Hematopoietic multipotent progenitor cell treated with erythropoietin and hydrocortisone succinate and interleukin-3 and kit ligand, for 4 days (in vitro differentiated cells): ENCODE measurements at places on chromosomes 1 and 21.
A peak's percentile ranks its signal among the peaks of the same experiment; 100 is the strongest.

- DNase-seq: no peak
Observed at GRCh38 chr21:40054403-40054802, 187.2 kb downstream of the PCP4 start.

DNA sequence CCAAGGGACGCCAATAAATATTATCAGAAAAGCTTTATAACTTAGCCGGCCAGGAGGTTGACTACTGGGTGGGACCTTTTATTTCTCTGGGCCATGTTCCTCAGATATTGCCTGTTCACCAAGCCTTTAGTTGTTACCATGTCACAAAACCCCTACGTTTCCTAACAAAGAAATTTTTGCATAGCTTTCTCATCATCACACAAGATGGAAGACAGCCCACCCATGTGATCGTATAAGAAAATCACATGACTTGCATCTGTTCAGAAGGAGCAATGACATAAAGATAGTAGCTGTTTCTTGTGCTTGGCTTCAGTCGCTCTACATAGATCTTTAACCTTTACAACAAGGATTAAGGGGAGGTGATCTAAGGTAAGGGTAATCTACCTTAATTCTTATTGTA lies 88.9 kb upstream of the NGF start:
- no peak for DNase-seq

- DNase-seq: no peak
Observed at GRCh38 chr1:5646486-5647149, 345.6 kb downstream of the NPHP4 start.

GRCh38 chr1:60874718-60875117 lies 207.6 kb upstream of the NFIA start:
- DNase-seq: peak; percentile 30

GRCh38 chr21:41613533-41613909 lies 105.6 kb upstream of the TMPRSS2 start:
- no peak for DNase-seq

DNA sequence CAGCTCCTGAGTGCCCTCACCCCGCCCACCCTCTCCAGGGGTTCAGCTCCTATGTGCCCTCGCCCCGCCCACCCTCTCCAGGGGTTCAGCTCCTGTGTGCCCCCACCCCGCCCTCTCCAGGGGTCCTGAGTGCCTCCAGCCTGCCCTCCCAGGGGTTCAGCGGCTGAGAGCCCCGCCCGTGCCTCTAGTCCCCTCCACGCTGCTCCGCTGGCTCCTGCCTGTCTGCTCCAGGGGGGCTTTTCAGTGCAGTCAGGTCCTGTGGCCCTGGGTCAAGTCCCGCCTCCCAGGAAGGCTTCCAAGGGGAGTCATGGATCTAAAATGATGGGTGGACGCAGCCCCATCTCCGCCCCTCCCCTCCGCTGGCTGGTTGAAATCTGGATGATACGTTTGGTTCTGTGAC lies 33.8 kb downstream of the SLX9 start:
- DNase-seq: no peak

DNA sequence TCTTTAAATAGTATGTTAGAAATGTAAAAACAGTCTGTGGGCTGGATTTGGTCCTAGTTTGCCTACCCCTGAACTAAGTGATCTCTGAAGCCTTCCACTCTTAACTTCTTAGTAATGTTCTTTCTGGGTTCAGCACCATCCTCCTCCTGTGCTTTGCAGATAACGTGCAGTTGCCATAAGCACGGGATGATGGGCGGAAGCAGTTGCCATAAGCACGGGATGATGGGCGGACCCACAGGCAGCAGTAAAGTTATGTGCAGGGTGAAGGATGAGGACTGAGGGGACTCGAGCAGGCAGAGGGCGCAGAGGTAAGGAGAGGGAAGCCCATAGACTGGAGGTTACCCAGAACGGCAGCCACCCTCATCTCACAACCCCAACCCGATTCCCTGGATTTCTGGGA lies 25.6 kb downstream of the GPA33 start:
- peak; percentile 43 for DNase-seq

GRCh38 chr1:237405912-237406311 lies 363.9 kb downstream of the RYR2 start:
- no peak for DNase-seq

GRCh38 chr1:160781914-160782689 lies 13.9 kb upstream of the LY9 start:
- DNase-seq: no peak
